ENCODE measurements at places on chromosomes 3 and 15.

DNA sequence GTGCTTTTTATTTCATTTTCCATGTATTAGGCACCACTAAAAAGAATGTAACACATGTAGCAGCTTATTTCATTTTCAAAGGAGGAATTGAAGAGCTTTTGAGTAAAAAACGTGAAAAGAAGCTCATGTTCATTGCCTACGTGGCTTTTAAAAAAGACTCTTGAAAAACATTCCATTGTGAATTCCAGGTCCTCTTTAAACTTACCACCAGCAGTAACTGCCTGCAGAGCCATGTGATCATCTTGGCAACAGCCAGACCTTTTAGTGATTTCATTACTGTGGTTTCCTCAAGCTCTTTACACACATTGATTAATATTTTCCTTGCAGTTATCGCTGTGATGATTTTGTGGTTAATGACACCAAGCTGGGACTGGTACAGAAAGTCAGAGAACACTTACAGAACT is 43.8 kb upstream of the FBXL22 start:
- DNase-seq, result peak; percentile 85

- no peak for DNase-seq
Observed at GRCh38 chr15:66830823-66831222, 128.8 kb downstream of the SMAD6 start.

DNA sequence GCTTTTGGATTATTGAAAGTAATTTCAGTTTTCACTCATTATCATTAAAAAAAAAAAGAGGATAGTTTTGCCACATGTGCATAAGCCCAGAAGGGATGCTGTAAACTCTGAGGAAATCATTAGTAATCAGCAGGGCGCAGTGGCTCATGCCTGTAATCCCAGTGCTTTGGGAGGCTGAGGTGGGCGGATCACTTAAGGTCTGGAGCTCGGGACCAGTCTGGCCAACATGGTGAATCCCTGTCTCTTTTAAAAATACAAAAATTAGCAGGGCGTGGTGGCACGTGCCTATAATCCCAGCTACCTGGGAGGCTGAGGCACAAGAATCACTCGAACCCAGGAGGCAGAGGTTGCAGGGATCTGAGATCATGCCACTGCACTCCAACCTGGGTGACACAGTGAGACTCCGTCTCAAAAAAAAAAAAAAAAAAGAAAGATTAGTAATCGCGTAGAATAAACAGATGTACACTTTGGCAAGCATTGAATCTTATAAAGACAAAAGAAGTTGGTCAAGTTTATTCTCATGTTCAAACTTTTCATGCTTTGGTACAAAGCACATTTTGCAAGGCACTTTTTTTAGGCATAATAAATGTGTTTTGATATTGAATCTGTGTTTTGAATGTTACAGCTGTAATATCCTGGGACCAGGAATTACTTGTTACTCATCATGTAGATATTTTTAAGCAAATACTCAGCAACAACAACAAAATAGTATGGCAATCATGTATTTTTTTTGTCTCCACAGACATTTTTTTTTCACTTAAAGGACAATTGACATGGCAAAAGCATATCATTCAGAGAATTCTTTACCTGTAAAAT is 93.2 kb upstream of the AGTR1 start:
- peak; percentile 50 for DNase-seq

GRCh38 chr3:125069968-125070745 is 14.4 kb upstream of the HEG1 start:
- no peak for DNase-seq

DNA sequence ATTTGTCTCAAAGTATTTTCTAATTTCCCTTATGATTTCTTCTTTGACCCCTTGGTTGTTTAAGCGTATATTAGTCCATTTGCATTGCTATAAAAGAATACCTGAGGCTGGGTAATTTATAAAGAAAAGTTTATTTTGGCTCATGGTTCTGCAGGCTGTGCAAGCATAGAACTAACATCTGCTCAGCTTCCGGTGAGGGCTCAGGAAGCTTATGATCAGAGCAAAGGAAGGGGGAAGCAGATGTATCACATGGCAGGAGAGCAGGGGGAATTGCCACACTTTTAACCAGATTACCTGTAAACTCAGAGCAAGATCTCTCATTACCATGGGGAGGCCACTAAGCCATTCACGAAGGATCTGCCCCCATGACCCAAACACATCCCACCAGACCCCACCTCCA is 148.2 kb downstream of the PDE8A start:
- no peak for DNase-seq

GRCh38 chr3:129614927-129615363 is 8.5 kb upstream of the PLXND1 start:
- no peak for DNase-seq

DNA sequence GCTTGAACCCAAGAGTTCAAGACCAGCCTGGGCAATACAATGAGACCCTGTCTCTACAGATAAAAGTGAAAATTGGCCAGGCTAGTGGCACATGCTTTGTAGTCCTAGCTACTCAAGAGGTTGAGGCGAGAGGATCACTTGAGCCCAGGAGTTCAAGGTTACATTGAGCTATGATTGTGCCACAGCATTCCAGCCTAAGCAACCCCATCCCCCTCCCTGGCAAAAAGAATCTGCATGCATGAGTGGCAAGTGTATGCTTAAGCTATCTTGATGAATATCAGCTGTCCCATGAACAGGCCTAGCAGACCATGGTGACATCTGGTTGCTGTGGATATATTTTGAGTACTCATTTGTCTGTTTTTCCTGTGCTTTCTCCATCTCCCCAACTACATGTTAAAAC is 4.7 kb downstream of the ATRIP start:
- DNase-seq, result no peak

DNA sequence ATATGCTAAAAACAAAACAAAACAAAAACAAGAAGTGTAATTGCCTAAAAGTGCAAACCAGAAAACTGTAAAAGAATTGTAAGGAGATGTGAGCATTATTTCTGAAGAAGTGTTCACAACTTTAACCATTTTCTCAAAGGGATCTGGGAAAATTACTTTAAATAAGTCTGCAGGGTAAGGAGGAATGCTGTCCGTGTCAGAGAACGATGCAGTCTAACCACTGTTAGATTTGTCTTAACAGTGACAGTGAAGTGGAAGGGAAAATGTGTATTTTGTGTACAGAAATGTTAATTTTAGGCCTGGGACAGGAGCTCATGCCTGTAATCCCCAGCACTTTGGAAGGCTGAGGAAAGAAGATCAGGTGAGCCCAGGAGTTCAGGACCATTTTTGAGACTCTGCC is 95.7 kb downstream of the DLG1 start:
- no peak for DNase-seq

DNA sequence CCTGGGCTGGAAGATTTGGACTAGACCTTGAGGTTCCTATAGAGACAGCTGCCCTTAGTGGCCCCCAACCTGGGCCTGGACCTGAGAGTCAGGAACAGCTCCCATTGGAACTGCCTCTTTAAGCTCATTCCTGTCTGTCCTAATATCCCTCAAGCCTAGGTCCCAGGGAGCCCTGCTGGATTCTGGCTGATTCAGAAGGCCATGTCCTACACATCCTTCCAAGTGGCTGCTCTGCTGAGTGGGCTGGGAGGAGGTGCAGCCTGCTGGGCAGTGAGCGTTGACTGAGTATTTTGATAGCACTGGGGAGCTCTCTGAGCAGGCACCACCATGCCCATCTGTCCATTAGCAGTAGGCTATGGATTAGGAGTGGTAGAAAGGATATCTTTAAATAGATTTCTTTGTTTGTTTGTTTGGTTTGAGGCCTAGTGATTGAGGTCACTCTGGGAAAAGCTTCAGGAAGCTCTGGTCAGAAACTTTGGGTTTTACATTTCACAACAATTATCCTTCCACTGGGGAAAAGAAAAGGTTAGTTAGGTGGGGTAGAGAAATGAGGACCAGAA is 54.6 kb upstream of the ATOSA start:
- DNase-seq, result peak; percentile 11

GRCh38 chr3:172617013-172617706 is 93.7 kb downstream of the NCEH1 start:
- no peak for DNase-seq

GRCh38 chr15:77632534-77633133 is at the start of gene LINGO1:
Gene LINGO1 (minus strand): TSS chr15:77632912. CDS start chr15:77632315, 597 bp downstream.
- DNase-seq, result peak; percentile 58

GRCh38 chr3:182794455-182795388 is 1.4 kb downstream of the ATP11B start:
- DNase-seq, result peak; percentile 54

- DNase-seq, result no peak
Observed at GRCh38 chr3:116837483-116837882, 127.9 kb downstream of the TUSC7 start.

- DNase-seq, result peak; percentile 28
Observed at GRCh38 chr3:46076606-46077005, 49.3 kb upstream of the XCR1 start.

GRCh38 chr3:14227856-14228255 is 49.2 kb downstream of the LSM3 start:
- DNase-seq, result no peak

- DNase-seq, result no peak
Observed at GRCh38 chr3:126501054-126501453, 16.5 kb downstream of the UROC1 start.

DNA sequence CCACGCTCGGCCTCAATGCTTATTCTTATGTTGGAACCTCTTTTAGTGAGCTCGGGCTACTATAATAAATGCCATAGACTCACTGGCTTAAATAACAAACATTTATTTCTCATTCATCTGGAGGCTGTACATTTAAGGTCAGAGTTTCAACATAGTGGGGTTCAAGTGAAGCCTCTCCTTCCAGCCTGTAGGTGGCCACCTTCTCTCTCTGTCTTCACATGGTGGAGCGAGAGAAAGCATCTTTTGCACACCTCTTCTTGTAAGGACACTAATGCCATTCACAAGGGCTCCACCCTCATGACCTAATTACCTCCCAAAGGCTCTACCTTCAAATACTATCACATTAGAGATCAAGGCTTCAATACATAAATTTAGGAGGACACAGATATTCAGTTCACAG is 520.3 kb upstream of the EPHA6 start:
- no peak for DNase-seq

DNA sequence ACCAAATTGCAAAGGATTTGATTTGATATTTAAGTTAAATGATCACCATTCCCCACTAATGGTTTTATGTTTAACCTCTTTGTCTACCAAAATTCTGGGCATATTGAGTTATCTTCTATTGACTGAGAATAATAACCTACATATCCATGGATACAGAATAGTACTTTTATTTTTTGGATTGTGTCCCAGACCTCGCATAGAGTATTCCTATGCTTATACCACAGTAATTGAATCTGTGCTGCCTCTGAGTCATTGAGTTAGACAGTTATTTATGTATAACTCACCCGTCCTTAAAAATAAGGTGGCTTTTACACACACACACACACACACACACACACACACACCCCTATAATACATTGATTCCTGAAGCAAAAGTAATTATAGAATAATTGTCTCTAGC is 690.1 kb upstream of the BCHE start:
- DNase-seq, result no peak

GRCh38 chr15:47872869-47873432 is 155.6 kb downstream of the SEMA6D start:
- no peak for DNase-seq

GRCh38 chr3:10327592-10327991 is 6.7 kb upstream of the SEC13 start:
- no peak for DNase-seq

GRCh38 chr3:112699436-112699978 is 58.6 kb upstream of the CCDC80 start:
- no peak for DNase-seq

GRCh38 chr3:197305854-197306253 is 7.4 kb upstream of the DLG1 start:
- DNase-seq, result peak; percentile 35

DNA sequence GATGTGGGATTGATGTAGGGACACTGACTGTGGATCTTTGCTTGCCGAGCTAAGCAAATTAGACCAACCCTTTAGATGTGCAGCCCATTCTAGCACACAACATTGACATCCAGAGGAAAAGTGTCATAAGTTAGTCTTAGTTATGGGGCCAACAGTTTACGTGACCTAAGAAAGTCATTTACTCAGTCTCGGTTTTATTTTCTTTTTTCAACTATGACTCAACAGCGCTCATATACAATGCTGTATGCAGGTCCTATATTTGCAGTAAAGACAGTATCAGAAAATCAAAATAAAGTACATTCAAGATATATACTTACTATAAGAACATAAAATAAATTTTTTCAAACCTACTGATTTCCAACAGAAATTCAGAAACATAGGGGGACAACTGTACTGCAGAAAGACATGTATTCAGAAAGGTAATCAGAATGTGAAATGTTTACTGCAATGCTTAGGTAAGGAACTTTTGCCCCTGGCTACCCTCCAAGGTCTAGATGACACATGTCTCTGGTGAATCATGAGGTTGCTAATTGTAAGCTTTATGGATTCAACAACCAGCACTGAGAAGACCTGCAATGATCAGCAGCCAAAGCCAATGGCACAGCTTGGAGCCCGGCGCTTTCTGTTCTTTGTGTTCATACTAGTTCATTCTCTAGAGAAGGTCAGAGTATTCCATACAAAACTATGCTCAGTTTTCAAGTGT is 317.5 kb upstream of the CNTN6 start:
- DNase-seq, result no peak

DNA sequence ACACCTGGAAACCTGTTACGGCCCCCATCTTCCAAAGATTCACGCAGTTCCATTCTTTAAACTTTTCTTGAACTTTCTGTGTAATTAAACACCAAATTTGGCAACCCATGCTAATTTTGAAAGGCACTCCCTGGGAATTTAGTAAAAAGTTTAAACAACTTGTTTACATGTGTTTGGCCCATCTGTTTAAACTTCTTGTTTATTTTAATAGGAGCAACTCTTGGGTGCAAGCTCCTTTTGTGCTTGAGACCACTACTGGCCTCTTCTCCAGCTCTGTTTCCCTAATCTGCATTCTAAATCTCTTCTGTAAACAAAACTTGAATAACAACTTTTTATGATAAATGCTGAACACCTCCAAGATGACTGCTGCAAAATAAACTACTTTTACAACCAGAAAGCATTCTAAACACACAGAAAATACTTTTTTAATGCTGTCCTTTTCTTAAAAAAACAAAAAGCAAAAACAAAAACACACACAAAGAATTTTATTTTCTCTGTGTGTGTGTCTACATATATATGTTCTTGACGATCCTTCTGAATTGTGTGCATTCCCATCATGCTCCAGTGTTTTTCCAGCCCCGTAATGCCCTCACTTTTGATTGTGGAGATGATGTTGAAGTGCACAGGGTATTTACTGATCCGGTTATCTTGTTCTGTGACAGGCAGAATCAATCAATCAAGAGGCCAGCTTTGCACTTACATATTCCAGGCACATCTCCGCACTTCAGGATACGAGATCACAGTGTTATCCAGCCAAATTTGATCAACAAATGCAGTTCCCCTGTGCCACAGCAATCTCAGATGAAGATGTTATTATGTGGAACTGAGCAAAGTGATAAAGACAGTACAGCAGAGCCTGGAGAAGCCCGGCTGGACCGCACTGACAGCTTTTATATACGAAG is 416.9 kb downstream of the FOXP1 start:
- no peak for DNase-seq

- DNase-seq, result peak; percentile 55
Observed at GRCh38 chr3:129228891-129229585, 20.4 kb upstream of the COPG1 start.

- DNase-seq, result no peak
Observed at GRCh38 chr15:32657198-32657883, 15.8 kb downstream of the SCG5 start.

Data from adipocyte (in vitro differentiated cells).